ENCODE measurements at places on chromosomes 7 and 10.

DNA sequence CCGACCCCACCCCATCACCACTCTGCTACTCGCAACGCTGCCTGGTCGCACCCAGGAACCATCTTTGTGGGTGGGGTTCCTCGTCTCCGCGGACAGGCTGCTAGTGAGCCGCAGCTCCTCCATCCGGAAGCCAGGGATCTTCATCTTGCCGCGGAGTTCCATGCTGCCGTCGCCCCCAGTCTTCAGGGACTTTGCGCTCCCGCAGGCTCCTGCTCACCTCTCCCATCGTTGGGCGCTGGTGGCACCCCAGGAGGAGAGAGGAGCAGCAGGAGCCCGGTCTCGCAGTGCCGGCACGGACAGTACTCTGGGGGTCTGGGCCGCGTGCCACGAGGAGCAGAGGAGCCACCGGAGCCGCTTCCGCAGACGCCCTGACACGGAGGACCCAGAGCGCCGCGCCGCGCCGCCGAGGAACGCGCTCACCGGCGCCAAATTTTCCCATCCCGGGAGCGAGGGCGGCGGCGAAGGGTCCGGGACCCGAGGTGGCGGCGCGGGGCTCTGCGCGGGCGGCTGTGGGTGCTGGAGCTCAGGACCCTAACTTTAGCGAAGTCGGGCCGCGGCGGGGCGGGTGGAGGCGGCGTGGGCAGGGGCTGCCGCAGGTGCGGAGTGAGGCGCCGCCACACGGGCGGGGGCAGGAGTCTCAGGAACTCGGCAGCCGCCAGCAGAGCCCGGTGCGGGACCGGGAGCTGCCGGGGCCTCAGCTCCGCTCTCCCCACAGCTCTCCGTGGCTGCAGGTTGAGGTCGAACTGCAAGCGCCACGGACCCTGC is 750.1 kb upstream of the SORCS1 start:
- no peak for DNase-seq

DNA sequence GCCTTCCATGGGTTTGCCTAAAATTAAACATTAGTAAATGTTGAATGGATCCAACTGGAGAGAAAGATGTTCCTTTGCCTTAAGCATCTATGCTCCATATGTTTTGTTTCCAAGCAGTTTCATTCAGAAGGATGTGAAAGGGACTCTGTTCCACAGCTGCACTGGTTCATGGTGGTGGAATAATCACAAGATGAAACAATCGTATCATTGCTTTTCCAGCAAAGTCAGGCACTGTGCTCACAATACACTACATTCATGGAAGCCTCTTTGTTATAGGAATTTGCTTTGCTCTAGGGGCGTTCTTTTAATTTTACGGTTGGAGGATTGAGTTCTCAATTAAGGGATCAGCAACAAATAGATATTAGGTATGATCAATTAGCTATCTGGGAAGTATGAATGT is 33.8 kb downstream of the RAMP3 start:
- DNase-seq = no peak

DNA sequence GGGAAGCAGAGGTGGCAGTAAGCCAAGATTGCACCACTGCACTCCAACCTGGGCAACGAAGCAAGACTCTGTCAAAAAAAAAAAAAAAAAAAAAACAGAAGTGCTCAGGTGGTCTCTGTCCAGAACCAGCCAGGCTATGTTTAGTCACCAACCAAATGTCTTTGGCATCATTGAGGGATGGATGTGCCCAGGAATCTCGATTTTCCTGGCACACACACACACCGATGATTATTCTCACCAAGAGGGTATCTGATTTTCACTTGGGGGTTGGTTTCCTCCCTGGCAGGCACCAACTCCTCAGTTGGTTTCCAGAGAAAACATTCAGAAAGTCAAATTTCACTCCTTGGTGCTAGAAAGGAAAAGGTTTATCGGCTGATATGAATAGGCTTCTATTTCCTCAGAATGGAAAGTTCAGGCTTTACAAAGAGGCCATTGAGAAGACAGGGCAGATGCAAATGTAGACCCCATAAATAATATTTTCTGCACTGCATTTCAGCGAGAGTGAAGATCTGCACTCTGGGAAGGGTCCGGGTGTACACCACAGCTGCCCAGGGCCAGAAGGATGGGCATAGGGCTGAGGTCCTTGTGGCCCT is 154.8 kb downstream of the TNS3 start:
- DNase-seq = no peak

- no peak for DNase-seq
Observed at GRCh38 chr10:86375204-86375603, 8.6 kb upstream of the GRID1 start.

- no peak for DNase-seq
Observed at GRCh38 chr7:3092468-3092867, 48.8 kb upstream of the CARD11 start.

- peak; percentile 11 for DNase-seq
Observed at GRCh38 chr7:92621026-92621540, 30.9 kb upstream of the FAM133B start.

GRCh38 chr7:24192691-24193090 is 91.3 kb upstream of the NPY start:
- DNase-seq = no peak

DNA sequence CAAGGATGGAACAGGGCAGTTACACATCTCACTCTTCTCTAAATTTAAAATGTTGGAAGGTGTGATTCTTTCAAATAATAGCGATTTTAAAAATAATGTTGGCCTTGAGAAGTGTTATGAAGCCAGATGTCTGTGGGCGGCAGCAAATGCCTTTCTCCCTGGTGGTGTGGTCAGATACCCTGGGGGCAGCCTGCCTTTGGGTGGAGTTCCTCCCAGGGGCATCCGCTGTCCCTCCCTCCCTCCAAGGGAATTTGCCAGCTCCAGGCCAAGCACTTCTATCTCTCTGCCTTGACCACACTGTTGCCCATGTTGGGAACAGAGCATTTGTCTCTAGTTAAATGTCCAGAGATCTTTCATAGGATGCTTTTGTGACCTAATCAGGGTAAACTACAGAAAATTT is 121.4 kb downstream of the POU6F2 start:
- no peak for DNase-seq
